ENCODE measurements at places on chromosomes 11 and 22.

GRCh38 chr22:38973289-38974169, 8.6 kb upstream of the APOBEC3B start:
- H3K4me3 ChIP-seq, result no peak overlapping the region
- no peaks in the 10 kb centered on the region for H3K4me1 ChIP-seq
- no peaks in the 10 kb centered on the region for H3K36me3 ChIP-seq
- H3K27ac ChIP-seq, result no peak overlapping the region
- H3K27me3 ChIP-seq, result no peaks in the 10 kb centered on the region

DNA sequence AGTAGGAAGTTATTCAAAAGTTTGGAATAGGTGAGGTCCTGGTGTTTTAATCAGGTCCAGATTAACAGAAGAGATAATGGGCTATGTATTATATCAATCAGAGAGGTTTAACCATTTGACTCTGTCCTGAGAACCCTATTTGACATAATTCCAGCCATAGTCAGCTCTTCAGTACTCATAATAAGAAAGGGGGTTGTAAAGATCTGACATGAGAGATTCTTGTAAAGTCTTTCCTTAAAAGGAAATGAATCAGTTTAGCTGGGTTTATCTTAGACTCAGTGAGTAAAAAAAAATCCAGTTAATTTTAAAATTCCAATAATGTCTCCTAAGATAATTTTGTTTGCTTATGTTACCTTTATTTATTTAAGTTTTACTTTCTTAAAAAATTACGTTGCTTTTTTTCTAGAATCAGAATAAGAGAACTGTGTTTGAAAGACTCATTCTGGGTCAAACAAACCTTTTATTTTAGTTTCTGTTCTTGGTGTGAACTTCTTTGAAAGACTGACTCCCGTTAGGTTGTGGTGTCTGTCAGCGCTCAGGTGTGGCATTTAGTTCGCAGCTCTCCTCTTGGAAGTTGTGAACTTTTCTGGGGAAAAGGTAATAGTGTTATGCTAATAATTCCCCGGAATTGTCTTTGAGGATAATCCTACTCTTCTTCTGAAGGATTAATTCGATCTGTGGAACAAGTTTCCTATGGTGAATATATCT, 20.5 kb downstream of the NUCB2 start:
- peaks cover 12% of the 10 kb centered on the region for H3K4me1 ChIP-seq
- no peak overlapping the region for H3K4me3 ChIP-seq
- H3K27me3 ChIP-seq, result no peaks in the 10 kb centered on the region
- peaks cover 5% of the 10 kb centered on the region for H3K36me3 ChIP-seq

DNA sequence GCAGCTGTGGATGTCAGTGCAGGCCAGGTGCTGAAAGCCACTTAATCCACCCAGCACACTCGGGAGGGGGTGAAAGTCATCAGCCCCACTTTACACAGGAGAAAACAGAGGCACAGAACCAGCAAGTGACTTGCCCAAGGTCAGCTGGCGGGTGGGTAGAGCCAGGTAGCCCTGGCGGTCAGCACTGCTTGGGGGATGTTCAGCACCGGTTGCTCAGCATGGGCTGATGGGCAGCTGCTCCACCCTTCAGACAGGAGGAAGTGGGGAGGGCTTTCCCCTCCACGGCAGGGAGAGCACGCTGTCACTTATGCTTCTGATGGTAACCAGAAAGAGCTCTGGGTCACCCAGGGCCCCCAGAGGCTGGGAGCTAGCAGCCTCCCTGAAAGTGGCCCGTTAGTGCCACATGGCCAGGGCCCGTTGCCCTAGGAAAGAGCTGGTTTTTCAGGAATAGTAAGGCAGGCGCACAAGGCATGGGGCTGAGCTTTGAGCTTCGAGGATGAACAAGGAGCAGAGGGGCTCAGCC, 417.9 kb downstream of the CTTN start:
- no peak for DNase-seq
- no peak overlapping the region for H3K4me3 ChIP-seq
- no peaks in the 10 kb centered on the region for H3K36me3 ChIP-seq
- H3K27ac ChIP-seq, result no peak overlapping the region
- H3K27me3 ChIP-seq, result no peaks in the 10 kb centered on the region

GRCh38 chr22:36056980-36057379, 28.4 kb upstream of the RBFOX2 start:
- no peak for DNase-seq
- no peak overlapping the region for H3K27ac ChIP-seq
- H3K27me3 ChIP-seq, result no peaks in the 10 kb centered on the region
- H3K4me3 ChIP-seq, result no peak overlapping the region
- no peaks in the 10 kb centered on the region for H3K4me1 ChIP-seq

- H3K27me3 ChIP-seq, result no peaks in the 10 kb centered on the region
- H3K27ac ChIP-seq, result no peak overlapping the region
- H3K36me3 ChIP-seq, result no peaks in the 10 kb centered on the region
- peaks cover 17% of the 10 kb centered on the region for H3K4me1 ChIP-seq
These were observed 21.3 kb upstream of the PIK3IP1 start for GRCh38 chr22:31313366-31314147.

DNA sequence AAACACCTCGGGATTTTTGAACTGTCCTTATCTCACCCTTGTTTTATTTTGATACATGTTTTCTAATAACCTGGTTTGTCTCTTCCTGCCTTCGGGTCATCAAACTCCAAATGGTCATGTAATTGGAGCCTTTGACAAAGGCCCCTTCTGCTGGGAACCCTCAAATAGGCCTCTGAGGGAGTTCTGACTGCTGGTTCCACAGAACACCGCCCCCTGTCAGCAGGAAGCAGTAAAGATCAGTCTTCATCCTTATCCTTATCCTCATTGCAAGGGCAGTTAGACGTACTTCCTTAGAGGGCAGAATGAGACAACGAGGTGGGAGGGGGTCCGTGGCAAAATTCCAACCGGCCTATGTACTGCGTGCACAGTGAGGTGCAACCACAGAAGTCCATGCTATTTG, 12.1 kb downstream of the TRIM51 start:
- no peaks in the 10 kb centered on the region for H3K36me3 ChIP-seq
- no peaks in the 10 kb centered on the region for H3K27me3 ChIP-seq
- no peak overlapping the region for H3K4me3 ChIP-seq
- no peak for DNase-seq
- H3K4me1 ChIP-seq, result no peaks in the 10 kb centered on the region

DNA sequence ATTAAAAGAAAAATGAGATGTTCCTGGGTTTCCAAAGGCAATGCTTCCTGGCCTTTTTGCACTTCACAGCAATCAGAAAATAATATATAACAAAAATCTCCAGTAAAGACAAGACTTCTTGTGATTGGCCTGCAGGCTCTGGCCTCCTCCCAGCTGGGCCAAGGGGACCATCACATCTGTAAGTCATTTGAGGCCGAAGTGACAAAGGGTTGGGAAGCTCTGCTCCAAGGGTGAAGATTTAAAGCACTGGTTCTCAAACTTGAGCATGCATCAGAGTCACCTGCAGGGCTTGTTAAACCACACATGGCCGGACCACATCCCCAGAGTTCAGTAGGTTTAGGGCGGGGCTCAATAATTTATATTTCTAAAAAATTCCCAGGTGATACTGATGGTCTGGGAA, 32.1 kb downstream of the ARFGAP2 start:
- no peaks in the 10 kb centered on the region for H3K27me3 ChIP-seq
- H3K4me1 ChIP-seq, result no peaks in the 10 kb centered on the region
- no peak overlapping the region for H3K27ac ChIP-seq
- DNase-seq, result no peak
- no peaks in the 10 kb centered on the region for H3K36me3 ChIP-seq

DNA sequence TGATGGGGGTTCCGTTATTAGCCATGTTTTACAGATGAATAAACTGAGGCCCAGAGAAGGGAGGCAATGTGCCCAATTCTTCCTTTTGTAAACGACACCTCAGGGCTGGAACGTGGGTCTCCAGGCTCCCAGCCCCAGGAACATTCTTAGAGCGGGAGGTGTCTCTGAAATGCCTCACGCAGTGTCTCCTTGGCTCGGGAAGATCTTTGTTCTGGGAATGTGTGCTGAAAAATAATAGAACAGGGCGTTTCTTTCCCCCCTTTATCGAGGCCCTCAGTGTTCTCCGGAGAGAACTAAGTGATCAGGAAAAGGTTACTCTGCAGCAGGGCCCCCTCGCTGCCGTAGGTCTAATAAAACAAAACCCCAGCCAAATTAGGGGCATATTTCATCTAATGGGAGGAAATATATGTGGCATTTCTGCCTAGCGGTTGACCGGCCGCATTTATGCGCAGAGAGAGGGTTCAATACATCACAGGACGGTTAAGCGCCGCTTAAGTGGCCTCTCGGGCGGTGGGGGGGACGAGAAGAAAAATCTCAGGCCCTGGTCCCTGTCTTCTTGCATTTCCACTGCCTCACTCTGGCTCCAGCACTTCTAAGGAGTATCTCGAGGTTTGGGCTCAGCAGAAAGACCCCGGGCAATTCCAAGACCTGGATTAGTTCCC, 564.3 kb downstream of the MN1 start:
- H3K27ac ChIP-seq, result no peak overlapping the region
- H3K27me3 ChIP-seq, result no peaks in the 10 kb centered on the region

DNA sequence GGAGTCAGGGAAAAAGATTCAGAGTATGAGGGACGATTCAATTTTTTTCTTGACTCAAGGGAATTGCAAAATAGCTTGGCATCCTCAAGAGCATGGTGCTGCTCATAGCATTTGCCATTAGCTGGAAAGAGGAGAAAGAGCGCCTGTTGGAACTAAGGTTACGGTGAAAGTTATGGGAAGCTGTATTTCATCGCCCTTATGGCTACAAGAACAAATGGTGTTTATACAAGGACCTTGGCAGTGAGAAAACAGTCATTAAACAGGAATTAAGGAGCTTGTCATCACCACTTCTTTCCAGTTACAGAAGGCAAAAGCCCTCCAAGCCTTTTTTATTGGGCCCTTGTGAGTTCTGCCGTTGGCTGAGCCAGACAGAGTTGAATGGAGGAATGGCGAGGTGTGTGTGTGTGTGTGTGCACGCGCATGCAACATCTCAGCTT, 74.2 kb downstream of the ALX4 start:
- peaks cover 10% of the 10 kb centered on the region for H3K36me3 ChIP-seq
- H3K27ac ChIP-seq, result no peak overlapping the region
- no peaks in the 10 kb centered on the region for H3K27me3 ChIP-seq
- no peaks in the 10 kb centered on the region for H3K4me1 ChIP-seq
- H3K4me3 ChIP-seq, result no peak overlapping the region

- DNase-seq, result no peak
- H3K27ac ChIP-seq, result no peak within 1 kb of the TSS
- no peaks in the 10 kb centered on the region for H3K4me1 ChIP-seq
- peak within 1 kb of the TSS; percentile 11 for H3K4me3 ChIP-seq
- no peaks in the 10 kb centered on the region for H3K36me3 ChIP-seq
These were observed at the start of gene TRIM6 for GRCh38 chr11:5596607-5597201. TSS of gene TRIM6 (plus strand) at chr11:5596637. CDS start at chr11:5596898, 261 bp downstream.

DNA sequence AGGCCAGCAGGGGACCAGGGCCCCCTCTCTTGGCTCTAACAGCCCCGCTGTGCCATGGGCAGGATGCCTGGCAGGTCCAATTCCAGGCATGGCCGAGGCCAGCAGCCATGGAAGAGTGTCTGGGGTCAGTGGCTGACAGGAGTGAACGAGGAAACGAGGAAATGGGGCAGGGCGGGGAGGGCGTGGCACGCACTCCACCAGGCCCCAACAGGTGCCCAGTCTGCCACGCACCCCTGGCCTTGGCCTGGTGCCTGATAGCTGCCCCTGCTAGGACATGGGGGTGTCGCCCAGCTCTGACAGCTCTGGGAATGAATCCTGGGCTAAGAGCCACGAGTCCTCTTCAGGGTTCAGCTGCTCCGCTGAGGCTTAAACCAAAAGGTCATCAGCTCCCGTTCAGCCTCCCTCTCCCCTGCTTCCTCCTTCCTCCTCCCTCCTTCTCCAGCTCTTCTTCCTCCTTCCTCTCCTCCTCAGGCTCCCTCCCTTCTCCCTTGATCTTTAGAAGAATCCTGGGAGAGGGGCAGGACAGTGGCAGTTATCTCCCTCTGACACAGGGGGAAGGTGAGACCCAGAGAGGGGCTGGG, 11.5 kb upstream of the TBC1D22A start:
- H3K36me3 ChIP-seq, result no peaks in the 10 kb centered on the region
- no peak overlapping the region for H3K27ac ChIP-seq
- H3K4me1 ChIP-seq, result peaks cover 27% of the 10 kb centered on the region
- no peaks in the 10 kb centered on the region for H3K27me3 ChIP-seq

GRCh38 chr11:27139742-27140367, 99.2 kb downstream of the BBOX1 start:
- H3K4me1 ChIP-seq, result no peaks in the 10 kb centered on the region
- H3K36me3 ChIP-seq, result no peaks in the 10 kb centered on the region
- H3K27me3 ChIP-seq, result no peaks in the 10 kb centered on the region
- H3K27ac ChIP-seq, result no peak overlapping the region
- DNase-seq, result no peak

DNA sequence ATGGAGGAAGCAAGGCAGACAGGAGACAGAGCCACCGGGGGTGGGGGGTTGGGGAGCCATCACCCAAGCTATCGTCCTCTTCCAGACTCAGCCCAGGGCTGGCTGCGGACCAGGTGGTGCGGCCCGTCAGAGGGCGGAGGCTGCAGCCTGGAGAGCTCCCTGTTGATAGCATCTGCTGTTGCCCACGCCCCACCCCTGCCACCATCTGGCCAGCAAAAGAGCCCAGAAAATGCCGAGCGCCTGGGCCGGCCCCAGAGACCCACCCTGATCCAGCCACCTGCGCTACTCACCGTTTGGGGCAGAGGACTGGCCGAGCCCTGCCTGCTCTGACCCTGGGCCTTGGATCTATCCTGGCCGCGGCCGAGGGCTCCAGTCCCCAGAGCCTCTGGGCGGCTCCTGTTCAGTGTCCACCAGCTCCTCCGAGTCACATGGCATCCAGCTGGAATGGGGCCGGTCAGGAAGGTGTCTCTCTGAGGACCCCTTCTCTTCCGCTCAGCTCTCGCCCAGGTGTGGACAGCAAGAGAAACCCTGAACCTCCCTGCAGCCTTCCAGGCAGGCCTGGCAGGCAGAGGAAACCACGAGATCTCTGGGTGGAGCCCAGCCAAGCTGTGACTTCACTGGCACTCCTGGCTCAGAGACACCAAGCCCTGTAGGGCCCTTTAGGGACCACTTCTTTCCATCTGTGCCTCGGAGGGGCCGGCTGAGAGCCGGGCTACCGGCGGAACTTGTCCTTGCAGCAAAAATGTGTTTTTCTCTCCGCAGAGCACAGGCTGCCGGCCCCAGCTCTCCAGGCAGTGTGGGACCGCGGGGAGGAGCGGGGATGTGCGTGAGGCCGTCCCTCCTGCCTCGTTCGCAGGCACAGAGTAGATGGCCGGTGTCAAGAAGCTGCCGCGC, at the start of gene MRGPRE:
Gene MRGPRE, minus strand, starts transcription at position 567 of the 894 bp plus-strand sequence. CDS start 3,618 bp downstream, outside the sequence.
- H3K36me3 ChIP-seq, result no peaks in the 10 kb centered on the region
- no peaks in the 10 kb centered on the region for H3K4me1 ChIP-seq
- H3K27ac ChIP-seq, result no peak within 1 kb of the TSS
- no peak within 1 kb of the TSS for H3K4me3 ChIP-seq

DNA sequence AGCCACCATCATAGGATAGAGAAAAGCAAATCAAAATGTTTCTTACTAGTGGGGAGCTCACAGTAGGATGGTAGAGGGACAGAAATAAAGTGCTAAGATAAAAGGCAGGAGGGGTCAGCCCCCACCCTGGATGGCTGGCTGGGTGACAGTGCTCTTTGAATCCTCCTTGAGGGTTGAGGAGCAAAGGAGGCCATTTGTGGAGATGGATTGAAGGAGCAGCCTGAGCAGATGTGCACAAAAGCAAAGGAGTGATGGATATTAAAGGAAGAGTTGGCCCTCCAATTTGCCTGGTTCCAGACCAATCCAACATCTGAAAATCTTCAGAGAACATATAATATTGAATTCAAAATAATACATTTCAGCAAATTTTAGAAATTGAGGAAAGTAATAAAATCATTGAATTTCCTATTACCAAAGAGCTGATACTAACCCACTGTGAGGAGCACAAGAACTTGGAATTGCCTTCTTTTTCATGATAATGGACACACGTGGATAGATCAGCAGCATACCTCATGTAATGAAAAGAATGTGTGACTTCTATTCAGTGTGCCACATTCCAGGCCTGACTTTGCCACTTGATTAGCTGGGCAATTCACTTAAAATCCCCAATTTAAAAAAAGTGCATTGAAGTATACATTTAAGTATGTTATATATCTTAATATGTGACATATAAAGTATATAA, 287.0 kb downstream of the FAT3 start:
- no peak overlapping the region for H3K4me3 ChIP-seq
- no peak overlapping the region for H3K27ac ChIP-seq
- H3K27me3 ChIP-seq, result no peaks in the 10 kb centered on the region
- no peaks in the 10 kb centered on the region for H3K36me3 ChIP-seq
